ENCODE measurements at places on chromosomes 7 and 10. TPM values are rescaled to one million over a fixed set of nuclear protein-coding genes. Genes with fewer than 3 reads are reported as not detected.

- DNase-seq, result peak; percentile 47
These were observed 47.8 kb upstream of the CALCR start for GRCh38 chr7:93622036-93623033.

GRCh38 chr7:17134786-17135185 is 163.7 kb upstream of the AHR start:
- DNase-seq, result no peak

- DNase-seq, result no peak
These were observed 67.8 kb downstream of the TBXAS1 start for GRCh38 chr7:139896831-139897230.

GRCh38 chr7:2754912-2755311 is 66.9 kb downstream of the AMZ1 start:
- no peak for DNase-seq

DNA sequence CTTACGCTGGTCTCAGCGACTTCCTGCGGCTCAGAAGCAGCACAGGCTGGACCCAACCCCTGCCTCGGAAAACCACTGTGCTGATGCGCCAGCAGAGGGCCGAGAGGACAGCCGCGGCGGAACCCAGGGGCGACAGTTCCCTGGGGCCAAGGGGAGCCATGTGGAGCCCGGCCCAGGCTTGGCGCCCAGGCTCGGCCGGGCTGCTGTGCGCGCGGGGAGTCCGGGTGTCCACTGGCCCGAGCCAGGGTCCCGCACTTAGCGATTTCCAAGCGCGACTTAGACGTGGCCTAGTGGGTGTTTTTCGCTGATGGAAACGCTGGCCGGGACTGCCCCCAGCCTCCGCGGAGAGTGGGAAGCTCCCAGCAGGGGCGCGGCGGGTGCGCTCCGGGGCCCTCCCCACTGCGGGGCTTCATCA is 18.6 kb upstream of the ZNF32 start:
- no peak for DNase-seq

The NEURL1 gene
- not detected for total RNA-seq

DNA sequence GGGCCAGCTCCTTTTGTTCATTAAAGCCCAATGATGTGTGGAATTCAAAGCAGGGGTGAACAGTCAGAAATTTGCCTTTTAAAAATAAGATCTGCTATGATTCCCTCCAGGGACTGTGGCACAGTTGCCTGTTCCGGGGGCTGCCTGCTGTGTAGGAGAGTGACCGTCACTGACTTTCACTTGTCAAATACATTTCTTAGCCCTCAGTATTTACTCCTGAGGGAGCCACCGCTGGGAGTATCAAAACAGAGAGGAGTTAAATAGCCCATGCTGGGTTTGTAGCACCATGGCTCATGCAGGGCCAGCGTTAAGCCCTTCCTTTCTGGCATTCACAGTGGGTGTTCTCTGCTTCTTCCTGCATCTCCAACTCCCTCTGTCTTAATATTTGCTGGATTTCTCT is 897.8 kb downstream of the SORCS3 start:
- no peak for DNase-seq

- no peak for DNase-seq
These were observed 129.5 kb downstream of the KLF6 start for GRCh38 chr10:3655528-3655927.

The ERVW-1 gene
- not detected for total RNA-seq

The FOXI2 gene
- total RNA-seq, result not detected

The SEMA3E gene
- 0.34 TPM for total RNA-seq

The MOGAT3 gene
- total RNA-seq, result not detected

The EN2 gene
- 6.7 TPM for total RNA-seq

The RAB11FIP2 gene
- 2.2 TPM for total RNA-seq

All from Caki2 (cell line).